ENCODE measurements at places on chromosomes 2 and 18.

DNA sequence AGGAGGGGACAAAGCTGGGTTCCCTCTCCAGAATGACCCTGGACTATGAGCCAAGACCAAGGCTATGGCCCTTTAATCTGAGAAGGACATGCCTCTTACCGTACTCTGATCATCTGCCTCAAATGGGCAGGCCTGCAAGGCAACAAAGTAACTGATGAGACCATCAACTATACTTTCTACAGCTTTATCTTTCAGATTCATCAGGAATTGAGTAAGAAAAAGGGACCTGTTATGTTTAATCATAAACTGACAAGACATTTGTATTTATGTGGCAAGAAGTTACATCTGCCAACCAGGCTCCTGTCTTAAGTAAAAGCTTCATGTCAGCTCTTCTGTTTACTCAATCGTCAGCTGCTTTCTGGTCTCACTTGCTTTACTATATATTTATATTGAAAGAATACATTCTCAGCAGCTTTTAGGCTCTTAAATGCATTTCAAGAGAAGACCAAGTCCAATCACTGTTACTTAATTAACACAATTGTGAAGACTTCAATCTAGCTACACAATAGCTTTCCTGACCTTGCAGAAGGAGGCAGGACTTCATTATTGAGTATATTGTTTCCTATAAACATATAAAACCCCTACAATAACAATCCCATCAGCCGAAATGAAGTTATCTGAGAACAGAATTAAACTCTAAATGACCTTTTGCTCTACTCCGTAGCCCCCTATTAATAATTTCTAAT, 163.8 kb downstream of the ETAA1 start:
- DNase-seq, result no peak

DNA sequence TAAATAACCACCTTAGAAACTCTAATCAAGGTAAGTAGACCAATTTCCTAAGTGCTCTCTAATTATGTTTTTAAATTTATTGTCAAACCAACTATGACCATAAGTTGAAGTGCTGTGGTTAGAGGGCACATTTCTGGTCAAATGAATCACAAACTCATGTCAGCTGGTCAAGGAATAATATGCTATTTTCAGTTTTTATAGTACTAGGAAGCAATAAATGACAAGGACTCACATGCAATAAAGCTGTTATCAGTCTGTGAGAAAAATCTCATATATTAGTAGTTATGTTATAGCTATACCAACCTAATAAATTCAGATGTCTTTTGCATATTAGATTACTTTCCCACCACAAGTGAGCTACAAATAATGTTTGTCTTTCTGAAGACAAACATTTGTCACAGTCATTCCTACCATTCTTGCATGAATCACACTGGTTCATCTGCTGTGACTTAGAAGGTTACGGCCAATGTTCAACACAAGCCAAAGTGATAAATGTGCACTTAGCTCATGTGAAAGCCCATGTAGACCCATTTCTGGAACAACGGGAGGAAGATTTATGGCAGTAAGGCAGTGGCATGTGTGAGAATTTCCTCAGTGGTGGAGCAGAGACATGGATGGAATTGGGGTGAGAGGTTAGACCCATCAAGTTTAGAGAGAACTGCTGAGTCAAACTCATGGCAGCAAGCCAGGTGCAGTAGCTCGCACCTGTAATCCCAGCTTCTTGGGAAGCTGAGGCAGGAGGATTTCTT, 27.4 kb upstream of the CCNYL1 start:
- DNase-seq, result no peak

- DNase-seq, result no peak
Observed at GRCh38 chr2:27710640-27711430, 47.1 kb downstream of the SLC4A1AP start.

DNA sequence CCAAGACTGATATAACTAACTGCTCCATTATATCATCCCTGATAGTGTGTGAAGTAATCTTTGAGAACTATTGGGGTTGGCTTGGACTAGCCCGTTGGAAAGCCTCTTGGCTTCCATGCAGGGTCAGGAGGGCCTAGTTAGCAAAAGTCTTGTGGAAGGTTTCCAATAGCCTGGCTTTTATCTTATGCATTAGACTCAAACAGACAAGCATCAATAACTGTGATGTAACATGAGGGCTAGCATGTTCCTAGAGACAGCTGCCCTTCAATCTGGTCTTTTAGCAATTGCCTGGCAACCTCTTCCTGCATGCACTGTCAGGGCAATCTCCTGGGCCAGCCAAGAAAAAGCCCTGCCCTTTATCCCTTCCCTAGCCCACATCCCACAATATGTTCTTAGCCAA, 18.2 kb downstream of the SLC8A1 start:
- no peak for DNase-seq

DNA sequence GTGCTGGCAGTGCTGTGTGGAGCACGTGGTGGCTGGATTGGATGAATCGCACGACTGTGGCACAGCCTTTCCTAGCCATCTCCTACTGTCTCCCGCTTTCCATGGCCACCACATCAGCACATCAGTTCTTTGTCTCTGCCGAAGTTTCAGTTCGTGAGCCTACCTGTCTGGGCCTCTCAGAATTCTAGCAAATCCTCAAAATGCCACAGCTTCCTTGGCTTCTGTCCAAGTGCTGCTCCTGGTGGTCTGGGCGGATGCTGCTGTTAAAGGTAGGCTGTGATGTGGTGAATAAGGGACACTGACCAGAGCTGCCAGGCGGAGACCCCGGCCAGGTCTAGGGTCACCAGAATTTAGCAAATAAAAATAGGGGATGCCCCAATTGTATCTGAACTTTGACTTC, 237.4 kb downstream of the LPIN1 start:
- DNase-seq, result no peak

DNA sequence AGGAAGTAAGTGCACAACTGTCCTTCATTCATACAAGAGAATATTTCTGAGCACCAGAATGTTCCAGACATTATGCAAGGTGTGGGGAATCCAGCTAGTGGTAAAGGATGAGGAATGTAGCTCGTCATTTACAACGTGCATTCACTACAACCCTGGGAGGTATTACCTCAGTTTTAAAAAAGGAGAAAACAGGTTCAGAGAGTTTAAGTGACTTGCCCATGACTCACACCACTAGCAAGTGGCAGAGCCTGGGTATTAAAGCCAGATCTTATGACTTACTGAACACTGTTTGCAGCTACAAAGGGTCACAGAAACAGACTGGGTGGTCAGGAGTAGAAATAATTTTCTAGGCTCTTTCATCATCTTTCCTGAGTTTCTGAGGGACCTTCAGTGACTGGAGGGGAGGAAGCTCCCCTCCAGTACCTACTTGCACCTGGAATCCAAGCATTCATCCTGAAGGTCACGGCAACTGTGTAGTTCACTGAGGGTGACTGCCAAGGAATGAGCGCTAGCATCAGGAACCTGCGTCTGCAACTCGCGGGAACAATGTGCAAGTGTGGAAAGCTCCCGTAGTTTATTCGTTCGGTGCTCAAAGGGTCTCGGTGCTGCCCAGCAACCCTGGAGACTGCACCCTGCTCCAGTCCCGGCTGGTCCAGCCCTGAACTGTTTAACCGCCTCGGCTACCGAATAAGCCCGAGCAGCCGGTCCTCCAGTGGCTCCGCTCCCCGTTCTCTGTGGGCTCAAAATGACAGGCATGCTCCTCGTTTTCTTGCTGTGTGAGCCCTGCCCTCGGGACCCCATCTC, 647 bp downstream of the CCDC121 start:
- DNase-seq, result no peak

DNA sequence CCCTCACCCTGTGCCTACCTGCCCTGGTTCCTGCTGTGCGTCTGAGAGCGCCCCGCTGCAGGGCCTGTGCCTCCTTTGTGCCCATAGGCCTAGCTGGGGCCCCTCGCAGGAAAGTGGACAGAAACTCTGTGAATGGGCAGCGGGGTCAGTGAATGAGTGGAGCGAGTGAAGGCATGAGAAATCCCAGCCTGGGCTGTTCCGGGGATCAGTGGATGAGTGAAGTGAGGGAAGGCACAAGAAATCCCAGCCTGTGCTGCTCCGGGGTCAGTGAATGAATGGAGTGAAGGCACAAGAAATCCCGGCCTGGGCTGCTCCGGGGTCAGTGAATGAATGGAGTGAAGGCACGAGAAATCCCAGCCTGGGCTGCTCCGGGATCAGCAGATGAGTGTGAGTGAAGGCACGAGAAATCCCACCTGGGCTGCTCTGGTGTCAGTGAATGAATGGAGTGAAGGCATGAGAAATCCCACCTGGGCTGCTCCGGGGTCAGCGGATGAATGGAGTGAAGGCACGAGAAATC, 2.0 kb downstream of the COLEC11 start:
- no peak for DNase-seq

- no peak for DNase-seq
Observed at GRCh38 chr2:159753797-159754196, 41.5 kb downstream of the MARCHF7 start.

- DNase-seq, result no peak
Observed at GRCh38 chr18:54247511-54248175, 21.7 kb upstream of the POLI start.

DNA sequence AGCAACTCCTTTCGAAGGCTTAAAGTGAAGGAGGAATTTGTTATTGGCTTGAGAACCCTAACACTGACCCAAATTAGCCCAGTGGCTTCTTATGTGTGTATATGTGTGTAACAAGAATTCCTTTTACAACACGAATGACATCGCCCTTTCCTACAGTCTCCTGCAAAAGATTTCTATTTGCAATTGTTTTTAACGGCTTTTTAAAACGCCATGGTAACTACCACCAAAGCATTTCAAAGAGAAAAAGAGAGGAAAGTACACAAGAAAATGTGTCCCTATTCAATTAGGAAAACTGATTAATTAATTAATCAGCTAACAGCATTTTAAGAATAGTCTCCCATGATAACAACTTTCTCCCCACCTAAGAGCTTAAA, 58.1 kb downstream of the PAX3 start:
- no peak for DNase-seq

- no peak for DNase-seq
Observed at GRCh38 chr2:222418739-222419138, 5.6 kb upstream of the SGPP2 start.

DNA sequence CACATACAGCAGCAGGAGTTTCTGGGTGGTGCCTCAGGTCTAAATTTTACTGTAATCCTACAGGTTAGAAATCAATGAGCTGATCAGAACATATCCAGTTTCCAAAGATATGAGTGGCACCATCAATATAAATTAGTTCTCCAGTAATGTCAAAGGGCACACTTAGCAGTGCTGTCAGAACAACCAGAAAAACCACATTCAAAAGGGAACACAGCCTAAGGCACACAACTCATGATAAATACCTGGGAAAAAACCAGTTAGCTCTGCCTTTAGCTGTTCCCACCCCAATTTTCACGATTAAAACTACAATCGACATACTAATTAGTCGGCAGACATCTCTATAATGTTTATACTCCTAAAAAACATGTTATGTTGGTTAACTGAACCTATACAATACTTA, 31.5 kb downstream of the ATP8B1 start:
- DNase-seq, result no peak

DNA sequence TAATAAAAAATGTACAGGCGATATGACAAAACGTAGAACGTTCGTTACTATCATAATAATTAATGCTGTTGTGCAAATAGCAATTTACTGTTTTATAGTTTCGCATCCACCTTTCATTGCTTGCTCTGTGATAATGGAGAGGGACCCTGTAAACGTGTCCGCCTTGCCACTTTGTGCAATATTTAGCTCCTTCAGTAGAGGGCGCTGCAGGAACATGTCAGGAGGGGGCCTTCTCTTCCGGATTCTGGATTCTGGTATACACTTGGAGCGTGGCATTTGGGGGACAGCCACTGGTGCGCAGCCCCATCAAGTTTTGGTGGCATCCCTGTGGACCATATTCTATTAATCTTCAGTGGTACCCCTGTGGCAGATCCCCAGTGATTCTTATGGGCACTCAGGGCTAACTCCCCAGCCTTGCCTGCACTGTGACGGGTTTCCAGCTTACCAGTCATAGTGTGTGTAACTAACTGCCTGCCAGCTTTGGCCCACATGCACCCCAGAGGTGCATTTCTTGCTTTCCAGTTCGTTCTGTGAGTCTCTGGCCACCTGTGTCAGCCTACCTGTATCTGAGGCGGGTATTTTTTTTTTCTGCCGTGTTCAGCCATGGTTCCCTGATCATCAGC, 140.3 kb downstream of the CYRIA start:
- DNase-seq, result no peak

- DNase-seq, result no peak
Observed at GRCh38 chr2:15122915-15123314, 438.2 kb downstream of the NBAS start.

DNA sequence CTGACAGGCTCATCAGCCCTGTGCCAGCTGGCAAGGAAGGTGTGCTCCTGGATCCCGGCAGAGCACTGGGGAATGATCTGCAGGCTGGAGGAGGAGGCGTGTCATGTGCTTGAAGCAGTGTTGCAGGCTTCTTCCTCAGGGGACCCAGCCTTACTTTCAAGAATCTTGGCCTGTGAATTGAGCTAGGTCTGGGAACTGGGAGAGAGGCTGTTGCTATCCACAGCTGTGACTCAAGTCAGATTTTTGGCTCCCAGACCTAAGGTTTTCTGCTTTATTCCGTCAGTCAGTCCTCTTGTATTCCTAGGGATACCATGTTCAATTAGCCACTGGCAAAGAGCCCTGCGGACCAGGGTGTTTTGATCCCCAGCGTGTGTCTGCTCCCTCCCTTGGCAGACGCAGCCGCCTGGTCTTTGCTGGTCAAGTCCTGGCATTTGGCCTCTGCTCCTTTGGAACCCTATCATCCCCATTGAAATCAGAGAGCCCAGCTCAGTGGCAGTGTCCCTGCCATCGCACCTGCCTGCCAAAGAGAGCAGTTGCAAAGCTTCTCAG, 32.4 kb downstream of the ASB1 start:
- no peak for DNase-seq

DNA sequence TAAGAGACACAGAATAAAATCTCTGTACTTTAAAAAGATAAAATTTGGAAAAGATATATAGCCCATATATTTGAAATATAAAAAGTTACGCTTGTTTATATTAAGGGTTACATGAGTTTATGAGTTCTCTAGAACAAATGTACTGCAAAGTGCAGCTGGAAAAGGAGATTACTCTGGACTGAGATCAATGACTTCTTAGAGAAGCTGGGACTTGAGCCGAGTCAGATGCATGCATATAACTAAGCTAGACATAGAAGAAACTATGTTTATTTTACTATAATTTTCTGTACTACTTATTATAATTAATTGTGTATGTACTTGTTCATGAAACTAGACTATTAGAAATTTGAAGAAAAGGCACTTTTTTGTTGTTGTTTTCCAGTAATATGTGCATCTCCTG, 170.3 kb upstream of the NXPH2 start:
- no peak for DNase-seq

GRCh38 chr2:174776223-174776622, 12.0 kb upstream of the CHRNA1 start:
- DNase-seq, result no peak

DNA sequence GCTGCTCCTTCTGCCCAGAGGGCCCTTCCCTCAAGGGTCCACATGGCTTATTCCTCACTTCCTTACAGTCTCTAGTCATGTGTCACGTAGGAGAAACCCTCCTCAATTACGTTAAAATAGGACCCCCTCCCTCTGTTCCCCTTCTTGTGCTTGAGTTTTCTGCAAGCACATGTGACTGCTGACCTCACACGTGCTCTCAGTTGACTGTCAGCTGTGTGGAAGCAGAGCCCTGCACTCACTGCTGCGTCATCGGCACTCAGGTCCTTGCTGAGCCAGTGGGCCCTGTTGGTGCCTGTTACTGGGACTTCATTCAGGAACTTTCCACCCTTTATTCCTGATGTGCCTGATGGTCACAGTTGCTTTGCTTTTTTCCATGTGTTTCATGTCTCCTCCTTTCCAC, 11.1 kb downstream of the ATG16L1 start:
- DNase-seq, result no peak
